AG04449 (cell line): ENCODE measurements at places on chromosomes 6 and 20.

DNA sequence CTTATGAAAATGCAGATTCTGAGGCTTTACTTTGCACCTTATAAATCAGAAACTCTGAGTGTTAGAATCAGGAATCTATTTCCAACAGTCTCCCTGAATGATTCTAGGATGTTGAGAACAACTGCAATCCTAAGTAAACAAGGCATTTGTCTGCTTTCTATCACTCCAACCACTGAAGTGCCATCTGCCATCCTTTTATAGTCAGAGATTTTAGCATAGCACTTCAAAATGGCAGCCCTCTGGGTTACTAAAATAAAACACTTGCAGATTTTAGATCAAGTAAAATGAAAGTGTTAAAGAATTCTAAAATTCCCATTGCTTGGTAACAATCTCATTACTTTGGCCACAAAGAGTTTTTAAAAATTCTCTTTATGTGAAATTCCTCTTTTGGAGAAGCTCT, 258.9 kb downstream of the CD109 start:
- DNase-seq, result no peak

DNA sequence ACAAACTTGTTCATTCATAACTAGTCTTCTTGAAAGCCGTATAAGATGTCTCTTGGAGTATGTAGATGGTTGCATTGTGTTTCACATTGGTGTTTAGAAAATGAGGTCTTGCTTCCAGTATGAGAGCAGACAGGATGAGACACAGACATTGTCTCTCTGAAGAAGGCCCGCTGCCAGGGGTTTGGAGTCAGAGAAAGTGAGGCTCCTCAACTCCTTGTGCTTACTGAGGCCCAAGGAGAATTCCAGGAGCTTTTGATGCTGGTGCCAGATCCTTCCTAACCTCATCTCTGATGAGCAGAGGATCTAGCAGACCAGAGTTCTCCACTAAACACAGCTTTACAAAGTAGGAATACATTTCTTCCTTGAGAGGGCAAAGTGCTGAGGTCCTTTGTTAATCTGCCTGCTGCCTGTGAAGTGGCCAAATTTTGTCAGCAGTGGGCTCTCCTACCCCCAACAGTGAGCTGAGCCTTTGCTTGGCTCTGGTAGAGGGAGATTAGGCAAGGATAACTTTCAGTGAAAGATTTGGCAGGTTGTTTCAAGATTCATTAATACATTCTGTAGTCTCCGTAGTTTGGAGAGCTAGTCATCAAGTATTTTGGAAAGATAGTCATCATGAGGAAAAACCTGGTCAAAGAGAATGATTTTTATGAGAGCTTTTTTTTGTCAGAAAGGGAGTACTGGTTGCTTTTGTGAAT, 9.7 kb downstream of the MAPRE1 start:
- DNase-seq, result no peak

GRCh38 chr6:52135217-52135616, 47.8 kb upstream of the PKHD1 start:
- no peak for DNase-seq

DNA sequence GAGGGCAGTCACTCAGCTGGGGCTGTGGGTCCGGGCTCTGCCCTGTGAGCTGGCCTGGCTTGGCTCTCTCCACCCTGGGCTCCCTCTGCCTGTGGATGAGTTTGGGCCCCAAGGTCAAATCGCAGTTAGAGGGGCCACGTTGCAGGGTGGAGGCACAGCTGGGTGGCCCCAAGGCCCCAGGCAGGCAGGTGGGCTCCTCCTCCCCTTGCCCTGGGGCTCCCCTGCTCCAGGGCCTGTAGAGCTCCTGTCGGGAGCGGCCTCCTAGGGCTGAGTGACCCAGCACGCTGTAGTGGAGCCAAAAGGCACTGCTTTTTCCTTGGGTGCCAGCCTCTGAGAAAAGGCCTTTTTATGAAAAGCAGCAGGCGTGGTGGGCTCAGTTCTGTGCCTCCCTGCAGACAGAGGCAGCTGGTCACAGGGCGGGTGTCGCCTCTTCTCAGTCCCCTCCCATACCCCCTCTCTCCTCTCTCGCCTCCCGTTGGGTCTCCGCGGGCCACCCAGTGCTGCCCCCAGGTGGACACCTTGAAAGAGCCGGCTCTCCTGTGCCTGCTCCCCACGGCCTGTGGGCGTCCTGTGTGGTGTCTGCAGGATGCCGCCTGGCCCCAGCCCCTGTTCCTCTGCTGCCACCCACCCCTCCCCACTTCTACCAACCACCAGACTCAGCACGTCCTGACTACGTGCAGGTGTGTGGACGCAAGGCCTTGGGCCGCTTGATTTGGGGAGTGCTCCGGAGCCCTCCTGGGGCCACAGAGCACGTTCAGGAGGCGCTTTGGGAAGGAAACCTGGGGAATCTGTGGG, 13.2 kb downstream of the SS18L1 start:
- DNase-seq, result no peak

DNA sequence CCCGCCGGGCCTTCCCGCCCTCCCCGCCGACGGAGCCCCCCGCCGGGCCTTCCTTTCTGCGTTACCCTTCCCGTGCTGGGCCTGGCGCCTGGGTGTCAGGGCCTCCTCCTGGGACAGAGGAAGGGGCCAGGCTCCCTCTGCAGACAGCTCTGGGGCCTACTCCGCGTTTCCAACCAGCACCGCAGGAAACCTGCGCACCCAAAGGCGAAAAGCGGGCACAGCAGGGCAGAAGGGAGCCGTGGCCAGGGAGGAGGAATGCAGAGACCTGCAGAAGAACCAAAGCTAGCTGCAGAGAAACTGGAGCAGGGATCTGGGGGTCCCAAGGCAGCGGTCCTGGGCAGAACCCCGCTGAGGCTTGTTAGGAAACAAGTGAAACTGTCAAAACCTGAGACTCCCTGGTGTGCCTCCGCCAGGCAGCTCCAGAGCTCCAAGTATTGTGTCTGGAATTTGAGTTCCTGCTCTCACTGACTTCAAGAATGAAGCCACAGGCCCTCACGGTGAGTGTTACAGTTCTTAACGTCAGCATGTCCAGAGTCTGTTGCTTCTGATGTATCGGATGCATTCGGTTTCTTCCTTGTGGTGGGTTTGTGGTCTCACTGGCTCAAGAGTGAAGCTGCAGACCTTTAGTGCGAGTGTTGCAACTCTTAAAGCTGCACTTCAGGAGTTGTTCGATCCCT, 33.3 kb downstream of the IRF4 start:
- no peak for DNase-seq

DNA sequence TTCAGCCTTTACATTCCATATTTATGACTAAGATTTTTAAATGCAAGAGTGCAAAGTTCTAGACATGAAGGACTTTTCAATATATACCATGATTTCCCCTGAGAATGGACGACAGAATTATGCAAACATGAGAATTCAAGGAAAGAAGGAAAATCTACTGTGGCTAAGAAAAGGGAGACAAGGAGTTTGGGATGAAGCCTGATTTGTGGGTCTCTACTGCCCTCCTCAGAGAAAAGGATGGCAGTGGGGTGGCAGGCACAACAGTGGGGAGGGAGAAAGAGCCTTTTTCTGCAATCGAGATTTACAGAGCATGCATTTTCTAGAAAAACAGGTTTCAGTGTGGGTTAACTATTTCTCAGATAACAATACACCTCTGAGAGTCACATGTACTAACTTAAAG, 466.9 kb upstream of the NRSN1 start:
- no peak for DNase-seq

- DNase-seq, result no peak
These were observed 99.5 kb downstream of the CDKAL1 start for GRCh38 chr6:20633566-20634340.

GRCh38 chr6:52925919-52926792, 16.7 kb upstream of the GSTA3 start:
- no peak for DNase-seq

GRCh38 chr6:168305096-168305749, 14.4 kb downstream of the DACT2 start:
- DNase-seq, result no peak

GRCh38 chr20:34985461-34986310, 30.0 kb downstream of the MYH7B start:
- no peak for DNase-seq

GRCh38 chr6:5672581-5673011, 334.1 kb downstream of the NRN1 start:
- peak; percentile 62 for DNase-seq

DNA sequence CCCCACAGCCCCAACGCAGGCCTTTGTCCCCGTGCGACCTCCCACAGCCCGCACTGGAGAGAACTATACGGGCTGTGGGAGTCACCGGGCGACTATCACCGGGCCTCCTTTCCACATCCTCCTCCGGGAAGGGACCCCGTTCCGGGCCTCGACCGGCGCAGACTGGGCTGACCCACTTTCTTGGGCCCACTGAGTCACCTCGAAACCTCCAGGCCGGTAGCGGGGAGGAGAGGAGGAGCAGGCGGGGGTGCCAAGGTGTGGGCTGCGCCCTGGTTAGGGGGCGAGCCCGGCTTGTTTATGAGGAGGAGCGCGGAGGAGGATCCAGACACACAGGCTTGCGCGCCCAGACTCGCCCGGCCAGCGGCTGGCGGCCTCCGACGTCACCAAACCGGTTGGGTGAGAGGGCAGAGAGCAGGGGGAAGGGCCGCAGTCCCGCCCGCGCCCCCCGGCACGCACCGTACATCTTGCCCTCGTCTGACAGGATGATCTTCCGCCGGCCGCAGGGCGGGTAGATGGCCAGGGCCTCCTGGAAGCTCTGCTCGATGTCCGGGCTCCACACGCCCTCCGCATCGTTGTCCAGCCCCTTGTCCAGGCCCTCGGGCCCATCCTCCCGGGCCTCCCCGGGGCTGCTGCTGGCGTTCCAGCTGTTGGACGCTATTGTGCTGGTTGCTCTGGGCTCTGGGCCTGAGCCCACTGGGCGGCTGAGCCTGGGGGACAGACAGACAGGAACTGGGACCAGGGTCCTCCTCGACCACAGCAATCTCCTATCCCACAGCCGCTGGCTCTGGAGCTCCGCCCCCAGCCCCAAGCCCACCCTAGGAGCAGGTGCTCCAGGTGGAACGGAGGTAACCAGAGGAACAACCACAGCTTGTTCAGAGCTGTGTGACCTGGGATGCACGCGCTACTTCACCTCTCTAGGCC, 10.6 kb downstream of the TEAD3 start:
- DNase-seq, result no peak

- DNase-seq, result no peak
These were observed 211.2 kb downstream of the C6orf118 start for GRCh38 chr6:165098165-165098564.

- no peak for DNase-seq
These were observed 19.6 kb upstream of the PIM1 start for GRCh38 chr6:37150314-37150713.

GRCh38 chr6:2355150-2355549, 109.7 kb upstream of the GMDS start:
- no peak for DNase-seq

DNA sequence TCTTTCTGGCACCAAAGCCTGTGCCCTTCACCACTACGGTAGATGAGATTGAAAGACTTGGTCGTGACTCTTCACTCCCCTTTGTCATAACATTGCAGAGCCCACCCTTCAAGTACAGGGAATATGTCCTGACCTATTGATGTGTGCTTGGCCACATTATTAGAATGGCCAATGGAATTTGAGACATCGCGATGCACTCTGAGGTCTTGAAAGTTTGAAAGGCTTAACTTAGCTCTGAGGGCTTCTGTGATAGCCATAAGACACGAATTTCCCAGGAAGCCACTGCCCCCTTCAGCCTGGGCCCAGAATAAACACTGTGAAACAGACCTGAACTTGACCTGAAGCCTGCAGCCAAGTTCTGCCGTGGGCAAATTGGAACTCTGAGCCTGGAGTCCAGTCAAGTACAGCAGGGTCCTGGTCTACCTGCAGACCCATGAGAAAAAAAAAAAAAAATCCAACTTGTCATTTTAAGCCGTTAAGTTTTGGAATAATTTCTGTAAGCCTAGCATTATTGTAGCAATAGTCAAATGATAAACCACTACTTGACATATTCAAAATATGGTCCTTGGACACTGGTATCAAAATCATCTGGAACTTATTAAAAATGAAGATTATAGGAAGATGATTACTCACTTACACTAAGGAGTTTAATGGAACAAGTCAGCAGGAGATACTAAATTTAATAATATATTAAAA, 36.9 kb upstream of the TRAF3IP2 start:
- DNase-seq, result no peak

GRCh38 chr20:38878866-38879265, 47.4 kb upstream of the FAM83D start:
- DNase-seq, result no peak

- DNase-seq, result no peak
These were observed 592 bp downstream of the LTB start for GRCh38 chr6:31581434-31582229.

GRCh38 chr6:107064579-107065065, 36.6 kb downstream of the MTRES1 start:
- no peak for DNase-seq

DNA sequence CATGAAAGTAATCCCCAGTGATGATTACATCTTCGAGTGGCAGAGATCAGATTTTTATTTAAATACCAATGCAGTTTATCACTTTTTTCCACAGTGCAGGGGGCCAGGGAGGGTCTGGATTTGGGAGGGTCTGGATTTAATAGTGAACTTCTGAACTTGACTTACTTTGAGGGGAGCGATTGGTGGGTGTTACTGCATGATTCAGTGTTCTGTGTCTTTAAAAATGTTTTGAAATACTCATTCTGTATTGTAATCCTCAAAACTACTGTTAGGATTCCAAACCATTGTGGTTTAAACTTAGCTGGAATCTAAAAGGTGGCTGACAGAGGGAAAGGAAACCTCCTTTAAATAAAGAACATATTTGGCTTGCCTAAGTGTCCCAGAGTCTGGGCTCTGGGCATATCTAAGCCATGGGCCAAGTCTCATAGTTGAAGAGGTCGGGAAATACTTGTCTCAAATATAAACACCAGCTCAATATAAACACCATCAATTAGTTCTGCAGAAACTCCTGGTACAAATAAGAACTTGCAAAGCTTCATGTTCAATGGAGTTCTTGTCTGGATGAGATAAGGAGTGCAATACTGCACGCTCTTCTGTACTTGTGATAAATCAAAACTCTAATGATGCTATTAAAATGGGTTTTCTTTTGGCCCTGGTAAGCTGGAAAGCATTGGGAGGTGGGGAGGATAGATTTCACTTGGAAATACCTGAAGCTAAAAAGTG, 14.4 kb downstream of the JARID2 start:
- no peak for DNase-seq

- DNase-seq, result no peak
These were observed 31.2 kb upstream of the RIPK1 start for GRCh38 chr6:3036861-3037637.

DNA sequence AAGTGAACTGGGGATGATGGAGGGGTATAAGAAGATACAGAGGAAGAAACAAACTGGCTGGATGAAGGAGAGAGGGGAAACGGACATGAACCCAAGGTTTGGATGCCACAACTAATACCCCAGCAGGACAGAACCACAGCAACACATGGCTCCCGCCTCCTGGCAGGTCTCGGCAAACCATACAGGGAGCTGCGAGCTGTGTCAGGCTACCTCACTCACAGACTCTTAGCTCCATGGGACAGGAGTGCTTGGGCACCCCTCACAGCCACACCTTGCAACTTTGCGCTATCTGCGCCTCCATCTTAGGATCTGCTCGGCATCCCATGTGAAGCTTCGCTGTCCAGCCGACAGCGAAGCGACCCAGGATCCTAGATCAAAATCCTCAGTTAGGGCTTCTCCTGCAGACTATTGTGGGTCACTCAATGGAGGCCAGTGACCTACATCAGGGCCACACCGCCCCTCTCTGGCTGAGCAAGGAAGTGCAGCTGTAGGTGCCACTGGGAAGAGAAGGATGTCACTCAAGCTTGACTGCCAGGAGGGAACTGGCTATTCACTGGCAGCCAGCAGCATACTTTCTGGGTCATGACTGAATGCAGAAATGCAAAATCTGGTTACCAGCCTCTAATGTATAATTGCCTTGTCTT, 174.4 kb upstream of the RIN2 start:
- DNase-seq, result no peak
